Esophagus mucosa (tissue), 1 donor: ENCODE measurements at places on chromosomes 5 and 9. TPM values are rescaled to one million over a fixed set of nuclear protein-coding genes. Genes with fewer than 3 reads are reported as not detected.

DNA sequence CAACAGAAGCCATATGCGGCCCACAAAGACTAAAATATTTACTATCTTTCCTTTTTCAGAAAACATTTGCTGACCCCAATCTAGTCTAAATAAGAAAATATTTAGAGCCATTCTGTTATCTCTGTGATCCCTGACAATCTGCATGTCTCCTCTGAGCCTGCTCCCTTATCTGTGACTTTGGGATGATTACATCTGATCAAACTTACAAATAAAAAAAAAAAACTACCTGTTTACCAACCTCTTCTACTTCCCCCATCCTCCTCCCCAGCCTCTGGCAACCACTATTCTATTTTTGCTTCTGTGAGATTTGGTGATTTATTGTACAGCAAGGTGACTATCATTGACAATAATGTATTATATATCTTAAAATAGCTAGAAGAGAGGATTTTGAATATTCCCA is 176.3 kb upstream of the CD180 start:
- no peak for ATAC-seq

- no peak for ATAC-seq
Observed at GRCh38 chr5:93407454-93407853, 173.6 kb downstream of the NR2F1-AS1 start.

- no peak for ATAC-seq
Observed at GRCh38 chr5:68396722-68397121, 181.2 kb downstream of the PIK3R1 start.

GRCh38 chr5:122019919-122020590 is 58.0 kb downstream of the LOX start:
- ATAC-seq = no peak

DNA sequence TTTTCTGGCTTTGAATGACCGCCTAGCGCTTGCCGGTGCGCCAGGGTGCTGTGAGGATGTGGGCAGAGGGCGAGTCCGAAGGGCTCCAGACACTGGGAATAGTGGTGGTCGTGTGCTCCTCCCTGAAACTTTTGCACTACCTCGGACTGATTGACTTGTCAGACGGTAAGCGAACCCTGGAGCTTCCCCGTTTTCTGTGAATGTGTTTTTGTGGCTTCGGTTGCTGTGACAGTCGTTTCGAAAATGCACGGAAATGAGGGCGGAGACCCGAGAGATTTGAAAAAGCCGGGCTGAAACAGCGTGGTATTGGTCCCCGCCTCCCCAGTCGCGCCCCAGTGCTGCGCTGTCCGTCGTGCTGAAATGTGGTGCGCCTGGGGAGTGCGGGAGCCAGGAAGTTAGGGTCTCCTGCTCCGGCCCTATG is 102.5 kb upstream of the GABRP start:
- no peak for ATAC-seq

GRCh38 chr5:124634228-124634739 is 112.2 kb downstream of the ZNF608 start:
- no peak for ATAC-seq

GRCh38 chr5:163622799-163623198 is 117.4 kb downstream of the MAT2B start:
- ATAC-seq = no peak

Gene TMEM215
- not detected for total RNA-seq
